T-helper 9 cell (primary cell): ENCODE measurements at places on chromosomes 7 and 10.

GRCh38 chr10:53983431-53983830 lies 817.6 kb downstream of the PCDH15 start:
- no peak for DNase-seq

- no peak for DNase-seq
Observed at GRCh38 chr7:22250390-22250789, 106.6 kb downstream of the RAPGEF5 start.

- DNase-seq, result no peak
Observed at GRCh38 chr7:127873715-127874636, 157.3 kb downstream of the LRRC4 start.

- DNase-seq, result no peak
Observed at GRCh38 chr7:50824882-50825281, 42.2 kb upstream of the GRB10 start.

GRCh38 chr7:50791363-50791937 lies 8.8 kb upstream of the GRB10 start:
- DNase-seq, result no peak

DNA sequence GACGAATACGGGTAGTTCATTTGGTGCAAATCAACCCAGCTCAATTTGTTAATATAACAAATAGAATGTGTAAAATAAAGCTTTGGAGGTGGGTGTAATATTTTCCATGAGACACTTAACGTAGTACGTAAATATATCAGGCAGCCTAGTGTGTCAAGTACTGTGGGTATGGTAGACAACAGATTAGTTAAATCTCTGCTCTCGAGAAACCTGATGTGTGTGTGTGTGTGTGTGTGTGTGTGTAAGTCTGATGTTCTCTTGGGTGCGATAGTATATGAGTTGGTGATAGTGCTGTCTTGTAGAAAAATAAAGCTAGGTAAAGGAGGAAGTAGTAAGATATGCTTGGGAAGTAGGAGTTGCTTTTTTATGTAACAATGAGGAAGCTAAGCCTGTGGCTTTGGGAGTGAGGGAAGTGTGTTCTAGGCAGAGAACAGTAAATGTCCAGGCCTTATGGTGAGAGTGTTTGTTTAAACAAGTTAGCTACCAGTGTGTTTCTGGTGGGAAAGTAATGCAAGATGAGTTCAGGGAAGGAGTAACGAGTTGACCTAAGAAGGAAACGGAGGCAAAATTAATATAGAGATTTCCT lies 26.1 kb downstream of the WAC start:
- DNase-seq, result no peak

GRCh38 chr7:6725003-6725402 lies 18.3 kb upstream of the ZNF12 start:
- DNase-seq, result no peak

- DNase-seq, result no peak
Observed at GRCh38 chr7:155692317-155692716, 47.9 kb downstream of the RBM33 start.

GRCh38 chr7:99707096-99707495 lies 27.3 kb upstream of the CYP3A5 start:
- DNase-seq, result no peak

- DNase-seq, result no peak
Observed at GRCh38 chr7:41241641-41242040, 461.2 kb downstream of the INHBA start.

DNA sequence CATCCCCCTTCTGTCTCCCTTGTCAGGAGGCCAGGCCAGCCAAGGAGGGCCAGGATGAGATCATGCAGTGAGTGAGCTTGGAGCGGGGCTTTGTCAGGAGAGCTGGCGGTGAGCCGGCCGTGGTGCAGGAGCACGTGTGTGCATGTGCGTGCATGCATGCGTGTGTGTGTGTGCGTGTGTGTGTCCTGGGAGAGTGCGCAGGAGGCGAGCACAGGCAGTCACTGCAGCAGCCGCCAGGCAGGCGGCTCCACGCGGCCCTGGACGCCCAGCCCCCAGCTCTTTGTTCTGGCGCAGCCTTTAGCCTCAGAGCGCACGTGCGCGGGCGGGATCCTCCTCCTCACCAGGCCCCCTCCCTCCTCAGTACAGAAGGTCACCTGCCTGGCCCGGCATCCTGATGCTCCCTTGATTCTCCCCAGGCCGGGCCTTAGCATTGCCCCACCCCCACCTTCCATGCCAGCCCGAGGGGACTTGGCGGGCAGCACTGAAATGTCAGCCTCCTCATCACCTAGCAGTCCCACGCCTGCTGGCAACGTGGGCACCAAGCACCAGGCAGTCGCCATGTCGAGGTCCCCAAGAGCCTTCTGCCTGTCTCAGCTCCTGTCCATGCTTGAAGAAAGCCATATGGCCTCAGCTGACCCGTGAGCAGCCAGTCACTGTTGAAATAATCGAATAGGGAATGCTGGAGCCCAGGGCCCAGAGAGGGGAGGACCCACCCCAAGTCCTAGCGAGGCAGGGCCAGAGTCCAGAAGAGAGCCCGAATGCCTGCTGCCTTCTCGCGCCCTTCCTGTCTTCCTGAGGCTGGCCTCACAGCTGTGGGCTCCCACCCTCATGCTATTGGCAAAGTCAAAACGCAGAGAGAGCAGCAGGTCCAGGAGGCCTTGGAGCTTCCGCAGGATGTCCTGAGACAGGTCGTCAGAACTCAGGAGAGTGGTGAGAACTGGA lies 125.9 kb upstream of the PPIF start:
- no peak for DNase-seq
